Hematopoietic multipotent progenitor cell treated with erythropoietin and hydrocortisone succinate and interleukin-3 and kit ligand, for 8 days (in vitro differentiated cells): ENCODE measurements at places on chromosomes 7 and 10.

- no peak for DNase-seq
Measured at GRCh38 chr10:113222207-113222606, 272.2 kb downstream of the TCF7L2 start.

DNA sequence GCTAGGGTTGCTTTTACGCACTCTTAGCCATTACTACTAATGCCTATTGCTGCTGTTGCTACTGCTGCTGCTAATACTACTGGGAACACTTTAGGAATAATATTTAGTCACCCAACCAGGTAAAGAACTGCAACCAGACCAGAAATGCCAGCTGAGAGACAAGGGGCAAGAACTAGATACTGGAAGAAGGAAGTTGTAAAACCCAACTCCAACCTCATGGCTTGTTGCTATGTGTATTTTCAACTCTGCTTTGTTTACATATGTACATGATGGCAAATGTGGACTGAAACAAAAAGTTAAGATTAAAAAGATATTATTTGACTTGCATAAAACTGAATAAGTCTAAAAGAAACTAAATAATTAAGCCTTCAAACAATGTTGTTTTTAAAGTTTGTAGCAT lies 177.7 kb downstream of the GNAT3 start:
- DNase-seq, result no peak

DNA sequence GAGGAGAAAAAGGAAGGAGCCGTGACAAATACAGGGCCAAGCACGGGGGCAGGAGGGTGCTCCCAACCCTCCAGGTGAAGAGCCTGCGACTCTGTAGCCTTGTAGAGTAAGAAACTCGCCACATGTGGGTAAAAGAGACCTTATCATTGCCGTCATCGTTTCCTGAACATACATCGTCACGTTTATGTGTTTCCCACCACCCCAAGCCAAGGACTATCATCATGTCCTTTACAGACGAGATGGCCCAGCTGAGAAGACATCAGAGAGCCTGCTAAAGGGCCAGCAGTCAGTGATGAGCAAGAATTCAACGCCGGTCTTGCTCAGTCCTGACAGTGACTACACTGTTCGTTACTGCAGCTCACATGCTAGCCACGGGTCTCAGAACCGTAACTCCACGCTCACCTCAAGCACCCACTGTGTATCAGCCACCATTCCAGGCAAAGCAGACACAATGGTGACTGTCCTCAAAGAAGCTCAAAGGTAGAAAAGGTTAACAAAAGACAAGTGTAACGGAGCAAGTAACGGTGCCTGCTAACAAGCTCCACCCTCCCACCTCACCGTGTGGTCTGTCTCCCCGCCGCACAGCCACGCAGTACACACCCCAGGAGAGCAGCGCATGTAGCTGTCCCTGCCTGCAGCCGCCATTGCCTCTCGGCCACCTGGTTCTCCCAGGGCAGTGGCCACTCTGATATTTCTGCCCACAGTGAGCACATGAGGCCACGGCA lies 147.8 kb downstream of the MAD1L1 start:
- no peak for DNase-seq

DNA sequence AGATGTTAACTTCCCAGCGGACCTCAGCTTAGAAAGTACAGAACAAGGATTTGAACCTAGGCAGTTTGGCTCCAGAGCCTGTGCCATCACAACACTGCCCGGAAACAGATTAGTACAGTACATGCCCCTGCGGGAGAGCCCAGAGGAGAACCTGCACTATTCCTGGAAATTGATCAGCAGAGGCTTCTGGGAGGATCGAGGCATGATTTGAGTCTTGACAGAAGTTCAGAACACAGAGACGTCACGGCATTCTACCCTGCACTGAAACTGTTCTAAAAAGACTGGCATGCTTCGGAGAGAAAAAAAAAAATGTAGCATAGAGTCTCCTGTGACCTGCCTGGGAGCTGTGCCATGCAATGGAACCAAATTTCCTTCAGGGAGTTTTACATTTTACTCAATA lies 9.2 kb upstream of the IL6 start:
- DNase-seq, result no peak

DNA sequence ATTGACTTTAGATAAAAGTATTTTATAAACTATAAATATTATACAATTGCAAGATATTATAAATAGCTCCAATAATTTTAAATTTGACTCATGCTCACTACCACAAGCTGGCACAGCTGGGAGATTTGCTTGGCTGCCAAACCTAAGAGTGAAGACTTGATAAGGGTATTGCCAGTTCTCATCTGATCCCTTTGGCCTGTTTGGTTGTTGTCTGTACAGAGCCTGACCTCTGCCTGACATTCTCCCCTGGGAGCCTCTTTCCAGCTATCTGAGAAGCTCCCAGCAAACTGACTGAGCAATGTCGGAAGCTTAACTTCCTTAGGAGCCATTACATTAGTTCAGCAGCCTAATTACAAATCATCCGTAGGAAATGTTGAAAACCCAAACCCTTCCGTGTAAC lies 10.2 kb upstream of the LMOD2 start:
- DNase-seq, result no peak

DNA sequence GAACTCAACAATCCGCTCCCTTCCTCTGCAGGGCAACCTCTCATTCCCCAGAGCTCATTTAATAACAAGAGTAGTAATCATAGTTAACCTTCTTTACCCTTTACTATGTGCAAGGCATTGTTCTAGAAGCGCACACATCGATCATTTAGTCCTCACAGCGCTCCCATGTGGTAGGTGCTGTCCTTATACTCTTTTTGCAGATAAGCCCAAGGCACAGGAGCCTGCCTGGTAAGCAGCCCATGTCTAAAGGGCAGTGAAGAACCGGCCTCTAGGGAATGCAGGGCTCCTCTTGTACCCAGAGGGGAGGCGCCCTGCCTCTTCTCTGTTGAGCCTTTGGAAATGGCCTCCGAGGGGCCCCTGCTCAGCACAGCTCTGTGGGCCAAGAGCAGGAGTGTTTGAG lies 14.3 kb downstream of the CHST3 start:
- DNase-seq, result peak; percentile 57

GRCh38 chr10:84140036-84140379 lies 699 bp downstream of the GHITM start:
- peak; percentile 18 for DNase-seq
